ENCODE measurements at places on chromosomes 5 and 9. TPM values are rescaled to one million over a fixed set of nuclear protein-coding genes. Genes with fewer than 3 reads are reported as not detected.

- no peaks in the 10 kb centered on the region for H3K27me3 ChIP-seq
- no peak overlapping the region for H3K27ac ChIP-seq
- H3K4me1 ChIP-seq = no peaks in the 10 kb centered on the region
- no peaks in the 10 kb centered on the region for H3K36me3 ChIP-seq
- H3K4me3 ChIP-seq = no peak overlapping the region
Measured at GRCh38 chr5:144403817-144404420, 233.2 kb downstream of the KCTD16 start.

- no peak overlapping the region for H3K27ac ChIP-seq
- H3K36me3 ChIP-seq = no peaks in the 10 kb centered on the region
- DNase-seq = no peak
- no peaks in the 10 kb centered on the region for H3K4me1 ChIP-seq
Measured at GRCh38 chr9:81112627-81113452, 576.5 kb downstream of the TLE1 start.

DNA sequence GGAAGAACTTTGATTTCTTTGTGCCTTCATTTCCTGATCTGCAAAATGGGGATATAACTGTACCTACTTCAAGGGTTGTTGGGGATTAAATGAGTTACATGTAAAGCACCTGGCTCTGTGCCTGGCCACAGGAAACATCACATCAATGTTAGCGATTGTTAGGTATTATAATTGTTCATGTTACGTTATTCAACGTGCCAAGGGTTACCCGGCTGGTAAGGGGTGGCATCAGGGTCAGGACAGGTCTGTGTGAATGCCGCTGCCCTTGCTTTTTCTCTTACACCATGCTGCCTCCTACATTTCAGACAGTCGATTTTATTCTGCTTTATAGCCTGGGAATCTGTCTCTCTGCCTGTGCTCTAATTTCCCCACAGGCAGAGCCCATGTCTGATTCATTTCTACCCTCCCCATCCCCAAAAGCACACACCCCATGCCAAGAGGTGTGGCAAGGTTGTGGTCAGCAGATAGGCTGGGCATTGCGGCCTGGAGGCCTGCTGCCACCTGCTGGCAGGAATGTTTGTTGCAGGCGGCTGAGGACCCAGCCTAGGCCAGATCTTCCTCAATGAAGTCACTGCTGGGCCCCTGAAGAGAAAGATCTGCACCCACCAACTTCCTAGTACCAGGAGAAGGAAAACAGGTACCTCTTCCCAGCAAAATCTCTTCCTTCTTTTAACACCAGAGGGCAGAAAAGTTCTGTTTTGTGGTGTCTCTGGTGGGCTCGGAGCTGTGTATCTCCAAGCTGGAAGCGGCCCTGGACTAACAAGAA, 5.3 kb downstream of the ANKS6 start:
- H3K27me3 ChIP-seq = peaks cover 6% of the 10 kb centered on the region
- H3K27ac ChIP-seq = no peak overlapping the region
- H3K36me3 ChIP-seq = no peaks in the 10 kb centered on the region
- H3K4me1 ChIP-seq = peaks cover 16% of the 10 kb centered on the region
- peak; percentile 76 for DNase-seq

DNA sequence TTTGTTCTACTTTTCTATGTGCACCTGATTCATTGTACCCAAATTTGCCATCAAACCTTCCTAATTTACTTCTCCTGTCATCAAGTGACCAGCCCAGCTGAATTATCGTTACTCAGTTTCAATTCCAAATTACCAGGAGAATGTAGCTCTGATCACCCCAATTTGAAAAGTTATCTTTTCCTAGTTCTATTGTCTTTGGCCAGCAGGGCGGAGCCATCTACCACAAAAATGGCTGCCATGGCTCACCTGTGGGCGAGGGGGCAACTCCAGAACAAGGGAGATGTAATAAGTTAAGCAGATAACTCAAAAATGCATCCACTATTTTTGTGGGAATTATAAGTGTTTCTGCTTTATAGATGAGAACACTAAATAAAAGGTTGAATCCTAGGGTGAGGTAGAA, 133.8 kb upstream of the MOCS2 start:
- no peak overlapping the region for H3K27ac ChIP-seq
- H3K4me1 ChIP-seq = no peaks in the 10 kb centered on the region
- no peaks in the 10 kb centered on the region for H3K36me3 ChIP-seq
- peaks cover 24% of the 10 kb centered on the region for H3K27me3 ChIP-seq

DNA sequence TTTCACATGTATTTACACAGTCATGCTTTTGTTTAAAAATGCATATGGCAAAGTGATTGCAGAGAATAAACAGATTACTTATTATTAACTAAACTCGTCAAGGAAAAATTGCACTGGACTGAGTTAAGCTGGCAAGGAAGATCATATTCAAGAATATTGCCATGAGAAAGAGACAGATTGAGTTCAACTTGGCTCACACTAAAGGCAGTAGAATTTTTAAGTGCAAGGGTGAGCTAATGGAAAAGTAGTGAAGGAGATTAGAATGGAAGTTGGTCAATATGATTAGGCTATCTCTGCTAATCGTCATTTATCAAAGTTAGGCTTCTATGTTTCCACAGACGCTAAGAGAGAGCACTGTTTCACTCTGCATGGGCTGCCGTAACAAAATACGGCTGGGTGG, 557.6 kb downstream of the PRR16 start:
- H3K27ac ChIP-seq = no peak overlapping the region
- H3K36me3 ChIP-seq = no peaks in the 10 kb centered on the region
- no peaks in the 10 kb centered on the region for H3K27me3 ChIP-seq
- no peak for DNase-seq
- H3K4me1 ChIP-seq = no peaks in the 10 kb centered on the region

DNA sequence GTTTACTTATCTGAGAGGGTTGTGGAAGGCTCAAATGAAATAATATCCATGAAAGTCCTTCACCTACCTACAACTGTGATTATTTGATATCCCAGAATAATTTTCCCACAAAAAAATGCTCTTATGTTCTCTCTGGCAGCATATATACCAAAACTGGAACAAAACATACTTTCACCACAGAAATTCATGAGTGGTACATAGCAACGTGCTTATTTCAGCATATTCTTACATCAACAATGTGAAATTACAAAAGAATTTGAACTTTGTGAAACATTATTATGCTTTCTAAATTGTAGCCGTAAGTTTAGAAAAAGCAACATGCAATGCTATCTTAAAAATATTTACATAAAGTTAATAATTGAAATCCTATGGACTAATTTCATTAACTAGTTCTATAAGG, 137.1 kb downstream of the GABRB2 start:
- no peaks in the 10 kb centered on the region for H3K27me3 ChIP-seq
- DNase-seq = no peak
- no peak overlapping the region for H3K4me3 ChIP-seq

DNA sequence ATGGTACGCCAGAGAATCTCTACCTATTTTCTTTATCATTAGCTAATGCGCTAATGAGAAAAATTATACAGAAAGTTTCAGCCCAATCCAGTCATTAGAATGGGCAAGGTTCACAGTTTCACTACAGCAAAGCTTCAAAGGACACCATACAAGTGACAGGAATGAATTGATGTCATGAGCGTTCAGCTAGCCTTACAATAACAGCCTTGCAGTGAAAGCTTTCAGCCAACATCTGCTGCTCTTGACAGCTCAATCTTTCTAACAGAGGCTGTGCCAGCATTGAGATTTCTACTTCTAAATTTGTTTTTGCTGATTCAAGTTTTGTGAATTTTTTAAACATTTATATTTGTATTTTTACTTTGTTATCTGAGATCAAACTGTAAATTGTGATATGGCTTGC, 302.4 kb upstream of the FAM174A start:
- no peak for DNase-seq
- H3K27me3 ChIP-seq = no peaks in the 10 kb centered on the region
- H3K27ac ChIP-seq = no peak overlapping the region
- H3K4me1 ChIP-seq = no peaks in the 10 kb centered on the region
- H3K36me3 ChIP-seq = no peaks in the 10 kb centered on the region

DNA sequence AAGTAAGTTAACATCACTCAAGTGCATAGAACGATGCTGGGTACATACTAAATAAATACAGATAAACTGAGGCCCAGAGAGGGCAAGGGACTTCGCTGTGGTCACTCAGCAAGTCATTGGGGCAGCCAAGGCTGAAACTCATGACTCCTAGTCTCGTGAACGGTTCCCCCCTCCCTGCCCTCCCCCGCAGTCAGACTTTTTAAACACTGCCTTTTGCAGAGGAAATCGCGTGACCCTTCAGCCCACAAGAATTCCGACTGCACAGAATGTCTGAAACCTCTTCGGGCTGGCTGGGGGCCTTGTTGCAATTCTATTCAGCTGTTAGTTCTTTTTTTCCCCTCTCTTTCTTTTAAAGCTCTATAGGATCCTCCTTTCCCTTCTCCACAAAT, 28.1 kb downstream of the NEK6 start:
- no peaks in the 10 kb centered on the region for H3K36me3 ChIP-seq
- peaks cover 33% of the 10 kb centered on the region for H3K4me1 ChIP-seq
- peak overlapping the region; percentile 95 for H3K27ac ChIP-seq
- DNase-seq = peak; percentile 81
- peak overlapping the region; percentile 44 for H3K4me3 ChIP-seq

- no peaks in the 10 kb centered on the region for H3K36me3 ChIP-seq
- H3K4me3 ChIP-seq = no peak overlapping the region
- no peak overlapping the region for H3K27ac ChIP-seq
- no peaks in the 10 kb centered on the region for H3K27me3 ChIP-seq
- DNase-seq = no peak
Measured at GRCh38 chr5:15489571-15490235, 10.3 kb upstream of the FBXL7 start.

DNA sequence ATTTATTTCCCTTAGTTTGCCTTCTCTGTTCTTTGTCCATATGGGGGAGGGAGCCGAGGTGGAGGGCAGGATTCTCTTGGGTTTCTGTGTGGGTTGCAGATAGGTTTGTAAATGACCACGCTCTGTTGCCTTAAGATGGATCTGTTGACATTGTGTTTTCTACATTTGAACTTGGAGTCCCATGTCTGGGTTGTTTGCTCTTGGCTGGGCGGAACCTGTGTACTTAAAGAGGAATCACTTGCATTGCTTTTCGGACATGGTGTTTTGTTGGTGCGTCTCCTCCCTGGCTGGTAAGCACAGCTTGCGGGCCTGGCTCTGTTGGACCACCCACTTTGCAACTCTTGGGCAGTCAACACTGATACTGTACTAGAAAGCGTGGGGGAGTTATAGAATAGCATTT, 45.9 kb downstream of the EHMT1 start:
- DNase-seq = no peak
- H3K27ac ChIP-seq = no peak overlapping the region
- no peak overlapping the region for H3K4me3 ChIP-seq
- peaks cover 3% of the 10 kb centered on the region for H3K4me1 ChIP-seq
- H3K36me3 ChIP-seq = peaks cover 18% of the 10 kb centered on the region
- no peaks in the 10 kb centered on the region for H3K27me3 ChIP-seq

- H3K36me3 ChIP-seq = peaks cover 3% of the 10 kb centered on the region
- H3K27me3 ChIP-seq = peaks cover 35% of the 10 kb centered on the region
- H3K4me3 ChIP-seq = no peak overlapping the region
- peak overlapping the region; percentile 32 for H3K27ac ChIP-seq
Measured at GRCh38 chr5:79074641-79075040, 5.1 kb downstream of the BHMT2 start.

- no peaks in the 10 kb centered on the region for H3K27me3 ChIP-seq
- H3K36me3 ChIP-seq = peaks cover 36% of the 10 kb centered on the region
- H3K4me3 ChIP-seq = no peak overlapping the region
- no peak overlapping the region for H3K27ac ChIP-seq
- H3K4me1 ChIP-seq = peaks cover 4% of the 10 kb centered on the region
Measured at GRCh38 chr9:128528445-128529160, 23.8 kb upstream of the SPTAN1 start.

SURF1 gene
- total RNA-seq = 35.6 TPM

FSTL4 gene
- total RNA-seq = not detected

PITX1 gene
- not detected for total RNA-seq

PLGRKT gene
- 29.8 TPM for total RNA-seq

MYORG gene
- 4.2 TPM for total RNA-seq

MLLT3 gene
- total RNA-seq = 56.4 TPM

MARCHF3 gene
- 1.6 TPM for total RNA-seq

MARVELD2 gene
- total RNA-seq = 0.26 TPM

ARAP3 gene
- total RNA-seq = 9.9 TPM

RORB gene
- 0.33 TPM for total RNA-seq

COL15A1 gene
- 0.53 TPM for total RNA-seq

Measured in activated CD8-positive, alpha-beta memory T cell treated with anti-CD3 and anti-CD28 coated beads, Interleukin-2, amount 10 ng/mL, durations not matched to agents 7 days and 5 days (primary cell).